NCI-H1694 treated with DMSO at 0.1 percent for 48 hours (cell line): ENCODE measurements at places on chromosomes 7 and 10.

DNA sequence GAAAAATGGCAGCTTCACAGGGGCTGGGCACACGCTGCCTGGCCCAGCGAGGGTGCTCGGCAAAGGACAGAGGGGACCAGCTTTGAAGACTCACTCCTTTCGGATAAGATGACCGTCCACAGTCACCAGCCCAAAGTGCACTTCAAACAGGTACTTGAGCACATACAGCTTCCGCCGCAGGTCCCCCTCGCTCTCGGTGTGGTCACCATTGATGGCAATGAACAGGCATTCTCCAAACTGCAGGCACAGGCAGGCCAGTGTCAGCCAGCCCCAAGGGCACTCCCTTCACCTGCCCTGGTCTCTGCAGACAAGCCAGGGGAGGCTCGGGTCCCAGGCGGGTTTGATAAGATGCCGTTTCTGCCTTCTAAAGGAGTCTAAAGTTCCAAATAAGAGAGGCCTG is 11.6 kb downstream of the HPS1 start:
- no peak for DNase-seq

DNA sequence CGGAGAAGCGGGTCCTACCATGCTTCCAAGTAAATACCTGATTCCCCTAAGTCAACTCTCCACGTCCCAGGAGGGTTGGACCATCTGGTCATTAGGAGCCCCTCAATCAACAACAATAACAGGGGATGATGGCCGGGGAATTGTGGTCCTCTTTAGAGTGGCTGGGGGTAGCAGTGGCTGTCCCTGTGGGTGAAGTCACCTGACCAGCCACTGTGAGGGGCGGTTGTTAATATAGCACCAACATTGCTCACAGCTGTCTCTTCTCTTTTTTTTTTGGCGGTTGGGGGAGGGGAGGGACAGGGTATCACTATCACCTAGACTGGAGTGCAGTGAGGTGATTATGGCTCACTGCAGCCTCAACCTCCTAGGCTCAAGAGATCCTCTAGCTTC is 67.9 kb downstream of the SPDYE5 start:
- DNase-seq = no peak

GRCh38 chr7:81887098-81888090 is 117.5 kb upstream of the HGF start:
- DNase-seq = peak; percentile 27

GRCh38 chr7:7989616-7990440 is 21.2 kb downstream of the GLCCI1 start:
- DNase-seq = no peak

DNA sequence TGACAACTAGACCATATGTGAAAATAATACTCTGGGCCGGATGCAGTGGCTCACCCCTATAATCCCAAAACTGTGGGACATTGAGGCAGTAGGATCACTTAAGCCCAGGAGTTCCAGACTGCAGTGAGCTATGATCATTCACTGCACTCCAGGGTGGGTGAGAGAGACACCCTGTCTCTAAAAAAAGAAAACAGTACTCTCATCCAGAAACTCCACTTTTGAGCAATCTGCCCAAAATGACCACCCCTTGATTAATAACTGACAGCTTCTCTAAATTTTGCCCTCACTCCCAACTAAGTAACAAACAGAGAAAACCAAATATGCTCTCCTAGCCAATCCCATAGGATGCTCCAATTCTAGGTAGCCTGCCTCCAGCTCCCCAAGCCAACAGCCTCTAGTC is 62.5 kb upstream of the AKR1E2 start:
- no peak for DNase-seq

- peak; percentile 45 for DNase-seq
Measured at GRCh38 chr10:73060738-73061635, 35.7 kb downstream of the P4HA1 start.

DNA sequence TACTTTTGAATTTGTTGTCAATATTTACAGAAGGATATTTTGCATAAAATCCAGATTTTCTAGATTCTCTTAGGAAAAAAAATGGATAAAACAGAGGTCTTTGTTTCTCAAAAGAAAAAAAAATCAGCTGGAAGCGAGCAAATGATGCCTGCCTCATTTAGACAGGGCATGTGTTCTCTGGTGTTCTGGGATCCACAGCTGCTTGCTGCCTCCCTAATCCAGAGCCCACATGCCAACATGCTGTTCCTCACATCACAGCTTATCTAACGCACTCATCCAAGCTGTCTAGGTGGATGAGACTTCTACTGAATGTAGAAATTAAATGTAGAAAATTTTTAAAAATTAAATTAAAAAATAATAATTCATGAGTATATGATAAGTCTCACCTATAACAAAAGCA is 630.1 kb downstream of the SORCS1 start:
- no peak for DNase-seq

GRCh38 chr10:52082307-52082706 is 231.8 kb upstream of the DKK1 start:
- DNase-seq = no peak

- no peak for DNase-seq
Measured at GRCh38 chr10:12887780-12888179, 113.7 kb downstream of the CCDC3 start.

GRCh38 chr10:125079091-125079600 is 81.2 kb downstream of the CTBP2 start:
- DNase-seq = no peak

- DNase-seq = no peak
Measured at GRCh38 chr7:69166979-69167516, 431.2 kb upstream of the AUTS2 start.

- no peak for DNase-seq
Measured at GRCh38 chr10:93947524-93947923, 46.2 kb upstream of the PLCE1 start.

GRCh38 chr7:1065585-1066241 is 21.4 kb downstream of the GPR146 start:
- DNase-seq = peak; percentile 59

DNA sequence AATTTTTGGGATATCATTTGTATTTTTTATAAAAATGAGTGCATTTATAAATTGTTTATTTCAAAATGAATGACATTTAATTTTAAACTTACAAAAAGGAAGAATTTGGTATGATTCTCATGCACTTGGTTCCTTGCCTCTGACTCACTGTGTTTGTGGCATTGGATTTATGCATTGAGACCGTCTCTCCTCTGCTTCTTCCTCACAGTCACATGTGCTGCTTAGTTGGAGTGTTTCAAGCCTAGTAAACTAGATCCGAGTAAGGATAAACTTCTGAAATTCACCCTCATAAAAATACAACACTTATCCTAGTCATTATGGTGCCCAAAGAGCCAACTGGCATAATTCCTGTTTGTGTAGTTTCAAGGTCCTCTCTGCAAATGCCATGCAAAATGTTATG is 19.1 kb upstream of the FZD8 start:
- no peak for DNase-seq

GRCh38 chr7:73433924-73434700 is 534 bp downstream of the FZD9 start:
- no peak for DNase-seq
